Posterior cingulate gyrus (tissue), 11 donors: ENCODE measurements at places on chromosomes 5 and 9.

DNA sequence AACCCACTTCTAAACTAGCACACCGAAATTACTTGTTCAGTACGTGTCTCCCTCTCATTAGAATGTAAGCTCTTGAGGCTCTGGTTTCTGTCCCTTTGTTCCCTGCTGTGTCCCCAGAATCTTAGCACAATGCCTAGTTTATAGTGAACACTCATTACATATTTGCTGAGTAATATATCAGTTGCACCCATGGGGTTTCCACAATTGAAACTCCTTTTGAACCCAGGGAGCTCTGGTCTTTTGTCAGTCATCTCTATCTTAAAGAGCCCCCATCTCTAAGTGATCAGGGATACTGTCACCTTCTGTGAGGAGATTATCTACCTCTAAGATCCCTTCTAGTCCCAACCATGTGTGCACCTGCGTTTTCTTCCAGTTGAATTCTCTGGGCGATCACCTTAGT, 12.8 kb downstream of the CAMK4 start:
- no peak for DNase-seq

- DNase-seq: no peak
Observed at GRCh38 chr5:124001036-124001615, 489.1 kb downstream of the CSNK1G3 start.

- DNase-seq: peak; percentile 82
Observed at GRCh38 chr5:176529116-176529740, 8.0 kb downstream of the RNF44 start.

DNA sequence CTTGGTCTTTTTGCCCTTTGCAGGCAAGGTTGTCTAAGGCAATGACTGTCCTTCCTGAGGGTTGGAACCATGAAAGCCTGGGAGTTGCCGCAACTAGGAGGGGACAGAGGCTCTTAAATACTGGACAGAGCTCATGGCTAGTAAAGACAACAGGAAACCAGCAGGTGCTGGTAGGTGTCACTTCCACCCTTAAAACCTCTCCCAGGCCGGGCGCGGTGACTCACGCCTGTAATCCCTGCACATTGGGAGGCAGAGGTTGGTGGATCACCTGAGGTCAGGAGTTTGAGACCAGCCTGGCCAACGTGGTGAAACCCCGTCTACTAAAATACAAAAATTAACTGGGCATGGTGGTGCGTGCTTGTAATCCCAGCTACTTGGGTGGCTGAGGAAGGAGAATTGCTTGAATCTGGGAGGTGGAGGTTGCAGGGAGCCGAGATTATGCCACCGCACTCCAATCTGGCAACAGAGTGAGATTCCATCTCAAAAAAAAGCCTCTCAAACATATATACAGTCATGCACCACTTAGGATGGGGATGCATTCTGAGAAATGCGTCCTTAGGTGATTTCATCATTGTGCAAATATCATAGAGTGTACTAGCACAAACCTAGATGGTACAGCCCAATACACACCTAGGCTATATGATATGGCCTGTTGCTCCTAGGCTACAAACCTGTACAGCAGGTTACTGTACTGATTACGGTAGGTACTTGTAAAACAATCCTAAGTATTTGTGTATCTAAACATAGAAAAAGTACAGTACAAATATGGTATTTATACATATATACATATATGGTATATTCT, 102.7 kb downstream of the HSPA4 start:
- no peak for DNase-seq

DNA sequence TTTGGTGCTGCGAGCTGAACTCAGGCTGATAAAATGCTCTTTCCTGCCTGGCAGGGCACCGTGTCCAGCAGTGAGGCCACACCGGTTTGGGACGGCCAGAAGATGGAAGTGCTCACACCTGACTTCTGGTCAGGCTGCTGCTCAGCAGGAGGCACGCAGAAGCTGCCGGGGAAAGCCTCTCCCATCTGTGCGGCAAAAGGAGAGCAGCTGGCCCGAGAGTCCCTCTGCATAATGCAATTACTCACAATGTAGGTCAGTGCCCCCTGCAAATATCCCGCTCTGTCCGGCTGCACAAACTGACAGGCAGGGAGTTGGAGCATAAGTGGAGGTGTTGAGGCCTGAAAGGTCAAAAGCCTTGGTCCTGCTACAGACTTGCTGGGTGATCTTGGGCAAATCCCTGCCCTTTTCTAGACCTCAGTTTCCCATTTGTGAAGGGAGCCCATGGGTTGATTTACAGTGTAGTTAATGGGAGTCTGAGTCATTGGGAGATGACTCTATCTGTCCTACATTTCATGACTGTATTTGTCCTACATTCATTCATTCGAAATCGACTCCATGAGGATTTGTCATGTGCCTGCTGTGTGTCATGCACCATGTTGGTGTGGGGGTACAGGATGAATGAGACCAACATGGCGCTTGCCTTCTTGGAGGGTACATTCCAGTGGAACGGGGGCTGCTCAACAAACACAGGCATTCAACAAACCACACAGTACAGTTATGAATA, 61.8 kb upstream of the TBC1D2 start:
- DNase-seq: no peak

- DNase-seq: no peak
Observed at GRCh38 chr5:77168879-77169244, 41.6 kb upstream of the PDE8B start.

GRCh38 chr9:107644733-107645463, 155.3 kb upstream of the KLF4 start:
- DNase-seq: no peak

DNA sequence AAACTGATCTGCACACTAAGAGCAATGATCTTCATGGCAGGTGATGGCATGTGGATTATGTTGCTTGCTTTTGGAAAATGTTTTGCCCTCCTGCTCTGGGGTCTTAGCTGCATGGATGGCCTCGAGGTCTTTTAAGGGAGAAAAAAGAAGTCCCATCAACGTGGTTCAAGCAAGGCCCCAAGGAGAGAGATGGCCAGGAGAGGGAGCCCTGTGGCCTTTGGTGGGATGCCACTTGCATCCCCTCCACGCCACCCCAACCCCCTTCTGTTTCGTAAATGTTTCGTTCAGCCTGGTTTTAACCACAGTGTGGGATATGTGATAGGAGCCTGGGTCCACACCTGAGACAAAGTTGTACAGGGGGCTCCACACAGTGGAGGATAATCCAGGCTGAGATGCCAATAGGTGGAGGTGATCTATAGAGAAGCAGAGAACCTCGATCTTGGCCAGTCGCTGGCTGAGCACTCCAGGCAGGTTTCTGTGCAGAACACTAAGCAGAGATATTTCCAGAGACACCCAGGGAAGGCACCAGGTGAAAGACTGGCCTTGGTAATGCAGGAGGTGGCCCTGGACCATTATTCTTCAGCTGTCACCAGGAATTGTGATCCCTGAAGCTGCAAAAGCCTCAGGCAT, 25.8 kb upstream of the FRRS1L start:
- DNase-seq: no peak
